ENCODE measurements at places on chromosomes 2 and 18.

GRCh38 chr2:221468317-221468716 is 103.8 kb downstream of the EPHA4 start:
- DNase-seq: no peak

DNA sequence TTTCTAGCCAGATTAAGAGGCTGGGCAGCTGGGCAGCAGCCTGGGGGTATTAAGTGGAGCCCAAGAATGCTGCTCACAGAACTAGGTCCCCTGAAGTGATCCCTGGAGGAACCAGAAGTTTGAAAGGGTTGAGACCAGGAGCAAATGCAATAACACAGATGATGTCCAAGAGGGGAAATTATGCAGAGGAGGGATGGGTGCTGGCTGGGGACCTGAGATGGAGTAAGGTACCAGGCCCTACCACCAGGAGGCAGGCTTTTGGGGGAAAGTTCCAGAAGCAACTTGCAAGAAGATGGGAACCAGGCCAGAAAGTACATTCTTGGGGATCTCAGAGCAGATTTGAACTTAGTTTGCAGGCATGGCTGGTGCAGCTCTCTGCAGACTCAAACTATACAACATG is 175.1 kb downstream of the NCK2 start:
- DNase-seq: peak; percentile 29

DNA sequence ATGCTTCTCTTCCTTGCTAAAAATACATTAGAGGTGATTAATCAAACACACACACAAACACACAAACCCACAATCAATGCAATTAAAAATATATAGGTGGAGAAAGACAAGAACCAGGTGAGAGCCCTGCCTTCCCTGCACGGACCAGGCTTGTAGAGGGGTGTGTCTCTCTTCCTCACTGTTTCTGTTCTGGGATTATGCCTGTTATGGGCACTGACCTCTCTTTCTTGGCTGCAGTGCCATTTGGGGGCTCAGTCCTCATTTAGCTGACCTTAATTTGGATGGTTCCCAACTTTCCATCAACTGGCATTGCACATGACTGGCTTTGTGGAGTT is 89.8 kb downstream of the SH3RF3 start:
- DNase-seq: no peak

GRCh38 chr2:104638190-104638858 is 215.6 kb upstream of the POU3F3 start:
- DNase-seq: no peak

DNA sequence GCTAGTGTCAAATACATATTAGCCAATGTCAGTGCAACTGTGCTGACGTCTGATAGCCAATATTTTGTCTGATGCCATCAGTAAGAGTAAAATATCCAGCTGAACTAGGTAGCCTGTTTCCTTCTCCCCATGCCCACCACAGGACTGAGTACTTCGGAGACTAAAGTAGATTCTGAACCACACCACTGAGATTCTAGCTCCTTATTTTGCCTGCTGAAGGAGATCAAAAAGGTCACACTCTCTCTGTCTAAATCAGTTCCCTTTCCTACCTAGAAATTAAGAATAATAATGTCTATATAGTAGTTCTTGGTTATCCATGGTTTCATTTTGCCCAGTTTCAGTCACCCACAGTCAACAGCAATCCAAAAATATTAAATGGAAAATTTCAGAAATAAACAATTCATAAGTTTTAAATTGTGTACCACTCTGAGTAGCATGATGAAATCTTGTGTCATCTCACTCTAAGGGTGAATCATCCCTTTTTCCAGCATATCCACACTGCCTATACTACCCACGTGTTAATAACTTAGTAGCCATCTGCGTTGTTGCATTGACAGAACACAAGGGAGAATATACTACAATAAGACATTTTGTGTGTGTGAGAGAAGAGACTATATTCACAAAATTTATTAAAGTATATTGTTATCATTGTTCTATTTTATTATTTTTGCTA is 1043.3 kb upstream of the PIK3C3 start:
- DNase-seq: no peak

- no peak for DNase-seq
Observed at GRCh38 chr2:20062615-20063545, 11.5 kb upstream of the LAPTM4A start.

DNA sequence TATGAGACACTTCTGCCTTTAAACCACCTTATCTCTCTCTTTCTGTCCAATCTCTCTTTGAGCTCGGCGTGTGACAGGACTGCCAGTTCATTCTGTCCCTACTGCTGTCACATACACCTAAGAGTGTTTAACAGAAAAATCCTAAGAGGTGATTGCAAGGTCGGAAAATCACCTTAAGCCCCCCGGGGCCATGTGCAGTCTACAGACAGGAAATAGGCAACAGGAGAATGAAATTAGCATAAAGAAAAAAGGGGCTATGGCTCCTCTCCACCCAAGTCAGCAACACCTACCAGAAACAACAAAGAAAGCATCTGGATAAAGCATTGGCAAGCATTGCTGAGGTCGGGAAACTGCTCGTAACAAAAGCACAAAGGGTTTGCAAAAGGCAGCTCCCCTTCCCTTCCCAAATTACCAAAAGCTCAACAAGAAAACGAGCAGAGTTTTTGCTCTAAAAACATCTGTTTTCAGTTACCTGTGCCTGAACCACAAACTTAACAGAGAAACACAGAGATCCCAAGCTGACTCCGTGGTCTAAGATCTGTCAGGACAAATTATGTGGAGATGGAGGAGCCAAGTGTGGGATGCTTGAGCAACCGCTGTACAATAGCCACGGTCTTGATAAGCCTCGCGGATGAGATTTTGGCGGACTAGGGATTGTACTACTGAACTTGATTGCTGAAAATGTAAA is 30.4 kb downstream of the ANKRD44 start:
- no peak for DNase-seq

DNA sequence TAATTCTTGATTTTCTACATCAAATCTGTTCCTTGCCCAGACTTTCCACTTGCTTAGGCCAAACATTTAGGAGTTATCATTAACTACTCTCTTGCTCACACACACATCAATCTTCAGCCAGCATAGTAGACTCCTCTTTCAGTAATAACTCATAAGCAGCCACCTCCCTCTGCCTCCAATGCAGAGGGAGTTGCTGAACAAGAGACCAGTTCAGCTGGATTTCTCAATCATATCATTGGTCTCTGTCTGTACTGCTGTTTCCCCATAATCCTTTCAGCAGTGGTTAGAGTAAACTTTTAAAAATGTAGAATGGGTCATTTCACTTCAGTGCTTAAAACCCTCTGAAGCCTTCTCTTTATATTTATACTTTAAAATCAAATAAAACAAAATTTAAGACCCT is 112.9 kb downstream of the SLC39A10 start:
- DNase-seq: no peak

- no peak for DNase-seq
Observed at GRCh38 chr2:105187531-105187930, 54.0 kb upstream of the GPR45 start.

DNA sequence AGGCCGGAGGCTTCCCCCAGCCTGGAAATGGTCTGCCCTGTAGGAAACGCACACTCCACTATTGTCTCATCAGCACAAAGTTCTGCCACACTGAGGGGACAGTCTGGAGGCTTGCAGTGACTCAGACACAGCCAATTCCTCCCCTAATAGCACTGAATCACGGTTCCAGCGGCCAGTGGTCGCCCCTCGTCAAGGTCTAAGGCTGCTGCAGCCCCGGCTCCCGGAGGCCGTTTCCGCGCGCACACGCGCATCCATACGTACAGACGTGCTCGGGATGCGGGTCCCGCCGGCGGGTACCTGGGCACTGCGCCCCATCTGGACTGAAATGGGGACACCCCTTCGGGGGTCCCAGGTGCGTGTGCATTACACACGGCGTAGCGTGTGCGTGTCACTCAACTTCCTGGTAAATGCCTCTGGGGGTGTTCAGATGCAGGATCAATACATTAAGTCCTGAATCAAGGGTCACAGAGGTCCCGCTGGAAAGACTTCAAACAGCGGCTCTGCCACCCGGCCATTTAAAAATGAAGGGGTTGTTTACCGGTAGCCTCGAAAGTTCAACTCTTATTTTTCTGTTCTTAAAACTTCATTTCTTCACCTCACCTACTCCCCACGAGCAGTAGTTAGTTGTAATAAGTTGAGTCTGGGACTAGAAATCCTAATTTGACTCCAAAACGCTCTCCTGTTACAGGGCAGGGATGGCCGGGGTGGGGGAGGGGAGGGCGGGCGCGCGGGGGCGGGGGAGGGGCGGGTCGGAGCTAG is 572 bp upstream of the ZNF516 start:
- DNase-seq: peak; percentile 59

DNA sequence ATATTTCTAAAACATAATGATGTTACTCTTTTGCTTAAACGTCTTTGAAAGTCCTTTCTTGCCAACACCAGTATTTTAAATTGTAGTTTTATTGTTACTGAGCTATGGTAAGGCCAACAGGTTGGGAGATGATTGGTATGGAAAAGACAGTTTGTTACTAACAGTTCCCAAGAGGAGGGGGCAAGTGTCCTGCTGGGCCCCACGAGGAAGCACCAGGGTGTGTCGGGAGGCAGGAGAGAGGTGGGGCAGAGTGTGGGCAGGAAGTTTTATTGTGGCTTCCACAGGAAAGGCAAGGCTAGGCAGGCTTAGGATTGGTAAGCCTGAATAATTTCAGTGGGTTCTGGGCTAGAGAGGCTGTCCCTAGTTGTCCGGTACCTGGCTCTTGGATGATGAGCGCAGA is 134.3 kb downstream of the SOCS6 start:
- no peak for DNase-seq

- no peak for DNase-seq
Observed at GRCh38 chr2:118845005-118845521, 2.4 kb downstream of the EN1 start.

DNA sequence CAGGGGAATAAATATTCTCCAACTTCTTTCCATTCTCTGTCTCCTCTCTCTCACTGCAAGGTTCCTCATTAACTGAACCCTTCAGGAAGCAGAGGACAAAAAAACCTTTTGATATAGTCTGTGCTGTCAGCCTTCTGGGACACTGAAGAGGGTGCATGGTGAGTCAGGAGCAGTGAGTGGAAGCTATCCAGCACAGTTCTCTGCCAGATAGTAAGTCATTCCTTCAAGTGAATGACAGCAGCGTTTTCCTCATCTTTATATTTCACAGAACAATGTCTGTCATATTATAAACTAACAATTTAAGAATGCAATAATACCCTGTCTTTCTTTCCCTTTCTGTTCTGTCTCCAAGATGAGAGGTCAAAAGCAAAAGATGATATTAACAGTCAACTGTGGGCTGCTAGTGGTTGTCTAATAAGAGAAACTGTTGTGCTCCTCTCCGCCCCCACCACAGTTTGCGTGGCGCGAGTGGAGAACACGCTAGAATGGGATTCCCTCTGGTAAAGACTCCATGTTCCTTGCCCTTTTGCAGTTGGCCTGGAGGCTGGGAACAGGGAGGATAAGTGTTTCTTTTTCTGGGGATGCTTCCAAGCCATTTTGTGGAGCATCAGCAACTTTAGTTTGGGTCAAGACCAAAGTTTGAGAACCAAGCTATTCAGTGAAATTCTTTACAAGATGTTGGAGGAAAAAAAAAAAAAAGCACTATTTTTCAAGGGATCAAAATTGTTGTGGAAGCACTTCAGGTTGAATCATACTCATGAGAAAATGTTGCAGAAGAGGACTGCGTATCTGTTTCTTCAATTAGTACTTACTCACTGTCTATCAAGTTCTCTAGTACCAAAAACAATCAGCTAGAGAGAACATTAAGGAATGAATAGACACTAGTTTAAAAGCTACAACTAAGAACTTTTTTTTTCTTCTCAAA is 430.2 kb downstream of the SETBP1 start:
- DNase-seq: no peak

DNA sequence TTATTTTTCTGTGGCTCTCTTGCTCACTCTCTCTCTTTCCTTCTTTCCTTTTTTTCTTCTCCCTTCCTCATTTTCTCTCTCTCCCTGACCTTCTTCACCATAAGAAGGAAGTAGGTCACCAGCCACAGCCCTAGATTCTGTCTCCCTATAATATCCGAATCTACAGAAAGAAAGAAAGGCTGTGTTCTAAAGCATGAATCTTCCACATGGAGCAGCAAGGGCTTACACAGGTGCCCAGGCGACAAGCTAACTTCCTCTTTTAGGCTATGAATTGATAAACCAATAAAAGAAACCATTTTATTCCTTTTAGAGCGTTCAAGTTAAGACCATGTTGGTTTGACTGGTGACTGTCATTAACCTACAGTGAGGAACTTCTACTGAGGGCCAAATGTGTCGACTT is 49.3 kb downstream of the CACNB4 start:
- DNase-seq: no peak

GRCh38 chr2:28591711-28592335 is 96.0 kb downstream of the PLB1 start:
- no peak for DNase-seq

GRCh38 chr2:41967476-41968181 is 80.2 kb upstream of the PKDCC start:
- no peak for DNase-seq

DNA sequence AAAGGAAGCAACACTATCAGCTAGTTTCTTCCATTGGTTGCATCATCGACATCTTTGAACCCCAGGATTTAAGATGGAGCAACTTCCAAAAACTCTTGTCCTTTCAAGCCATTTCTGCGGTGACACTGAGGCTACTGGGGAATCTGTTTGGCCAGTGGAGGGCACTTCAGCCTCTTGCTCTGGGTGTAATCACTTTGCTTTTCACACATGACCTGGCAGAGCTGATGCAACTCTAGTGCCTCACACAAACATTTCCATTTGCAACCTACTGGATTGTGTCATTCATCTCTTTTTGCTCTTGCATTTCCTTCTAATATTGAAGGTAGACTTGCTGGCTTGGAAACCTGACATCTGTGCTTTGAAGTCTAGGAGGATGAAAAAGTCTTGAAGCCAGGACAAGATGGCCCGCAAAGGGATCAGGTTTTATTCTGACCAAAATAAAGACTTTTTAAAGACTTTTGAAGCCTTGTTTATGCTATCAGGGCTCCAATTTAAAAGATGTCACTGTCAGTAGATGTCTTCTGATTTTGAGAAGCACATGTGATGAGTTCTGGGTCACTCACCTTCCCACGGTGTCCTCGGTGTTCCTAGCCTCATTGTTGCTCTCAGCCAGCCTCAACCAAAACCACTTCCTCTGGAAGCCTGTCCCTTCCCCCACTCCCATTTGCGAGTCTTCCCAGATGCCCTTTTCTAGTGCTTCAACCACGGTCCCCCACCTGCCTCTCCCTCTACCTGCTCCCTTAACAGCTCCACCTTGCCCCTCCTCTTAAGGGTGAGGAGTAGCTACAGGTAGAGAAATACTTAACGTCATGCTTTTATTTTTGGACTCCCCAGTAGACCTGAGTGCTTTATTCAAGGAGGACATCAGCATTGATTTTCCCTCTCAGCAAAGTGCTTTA is 69.7 kb upstream of the KCNE4 start:
- DNase-seq: peak; percentile 70

GRCh38 chr2:21288299-21288698 is 164.5 kb downstream of the TDRD15 start:
- no peak for DNase-seq

GRCh38 chr2:76808732-76809131 is 713.4 kb downstream of the LRRTM4 start:
- DNase-seq: no peak

DNA sequence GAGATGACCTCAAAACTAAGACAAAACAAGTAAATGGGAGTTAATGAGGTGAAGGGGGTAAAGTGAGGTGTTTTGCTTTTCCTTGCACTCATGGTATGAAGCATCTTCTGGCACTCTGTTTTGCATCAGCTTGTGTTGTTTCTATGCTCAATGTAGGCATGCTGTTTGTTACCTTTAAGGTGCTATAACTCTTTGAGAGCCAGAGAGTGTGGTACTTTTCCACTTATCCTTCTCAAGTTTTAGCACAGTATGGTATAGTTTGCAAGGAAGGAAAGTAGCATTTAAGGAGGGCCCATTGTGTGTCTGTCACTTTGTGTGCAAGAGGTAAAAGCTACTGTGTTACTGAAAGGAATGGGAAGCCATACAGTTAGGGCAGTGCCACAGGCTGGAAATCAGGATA is 17.5 kb upstream of the CXCR4 start:
- DNase-seq: no peak

- no peak for DNase-seq
Observed at GRCh38 chr2:30275256-30275655, 43.9 kb downstream of the LBH start.

Data from WERI-Rb-1 (cell line).